ENCODE measurements at places on chromosomes 6 and 20.

DNA sequence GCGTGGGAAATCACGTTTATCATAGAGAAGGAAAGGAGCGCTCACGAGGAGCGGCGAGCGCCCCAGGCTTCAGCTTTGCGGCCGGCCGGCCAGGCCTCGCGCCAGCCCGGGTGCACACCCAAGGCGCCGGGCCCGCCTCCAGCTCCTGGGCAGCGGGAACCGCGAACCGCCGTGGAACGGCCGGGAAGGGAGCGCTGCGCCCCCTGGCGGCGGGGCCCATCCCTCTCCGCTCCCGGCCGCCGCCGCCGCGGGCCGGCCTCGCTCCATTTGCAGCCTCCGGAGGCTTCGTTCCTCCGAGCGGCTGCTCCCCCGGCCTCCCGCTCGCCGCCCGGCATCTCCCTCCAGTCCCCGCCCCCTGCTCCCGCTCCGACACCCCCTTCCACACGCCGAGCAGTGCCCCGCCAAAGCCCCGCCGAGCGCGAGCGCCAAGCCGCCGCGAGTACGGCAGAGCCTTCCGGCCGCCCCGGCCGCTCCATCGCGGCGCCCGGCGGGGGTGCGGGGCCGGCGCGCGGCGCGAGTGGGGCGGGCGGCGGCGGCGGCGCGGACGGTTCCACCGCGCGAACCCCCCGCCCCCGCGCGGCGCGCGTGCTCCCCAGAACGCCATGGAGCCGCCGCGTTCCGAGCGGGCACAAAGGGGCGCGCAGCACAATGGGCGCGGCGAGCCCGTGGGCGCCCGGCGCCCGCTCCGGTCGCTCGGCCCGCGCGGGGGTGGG, 946 bp downstream of the BEND3 start:
- peak; percentile 85 for DNase-seq

GRCh38 chr6:45592991-45593390, 215.3 kb upstream of the SUPT3H start:
- no peak for DNase-seq

- DNase-seq = no peak
Observed at GRCh38 chr6:25170640-25171039, 108.5 kb upstream of the CARMIL1 start.

GRCh38 chr6:2103765-2104523, 141.5 kb downstream of the GMDS start:
- no peak for DNase-seq

GRCh38 chr6:96196633-96197032, 180.9 kb downstream of the FUT9 start:
- no peak for DNase-seq

DNA sequence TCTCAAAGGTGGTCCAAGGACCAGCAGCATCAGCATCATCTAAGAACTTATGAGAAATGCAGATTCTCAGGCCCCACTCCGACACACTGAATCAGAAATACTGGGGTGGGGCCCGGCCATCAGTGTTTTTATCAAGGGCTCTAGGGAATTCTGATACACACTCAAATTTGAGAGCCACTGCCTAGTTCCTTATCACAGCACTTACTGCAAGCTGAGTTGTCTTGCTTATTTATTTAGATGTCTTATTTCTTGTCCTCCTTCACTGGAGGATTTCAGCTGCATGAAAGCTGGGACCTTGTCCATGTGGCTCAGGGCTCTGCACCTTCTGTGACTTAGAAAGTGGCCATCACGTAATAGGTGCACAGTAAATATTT, 139.4 kb upstream of the RREB1 start:
- DNase-seq = no peak

GRCh38 chr20:22509090-22509842, 75.1 kb downstream of the FOXA2 start:
- no peak for DNase-seq
